ENCODE measurements at places on chromosomes 2 and 18.

DNA sequence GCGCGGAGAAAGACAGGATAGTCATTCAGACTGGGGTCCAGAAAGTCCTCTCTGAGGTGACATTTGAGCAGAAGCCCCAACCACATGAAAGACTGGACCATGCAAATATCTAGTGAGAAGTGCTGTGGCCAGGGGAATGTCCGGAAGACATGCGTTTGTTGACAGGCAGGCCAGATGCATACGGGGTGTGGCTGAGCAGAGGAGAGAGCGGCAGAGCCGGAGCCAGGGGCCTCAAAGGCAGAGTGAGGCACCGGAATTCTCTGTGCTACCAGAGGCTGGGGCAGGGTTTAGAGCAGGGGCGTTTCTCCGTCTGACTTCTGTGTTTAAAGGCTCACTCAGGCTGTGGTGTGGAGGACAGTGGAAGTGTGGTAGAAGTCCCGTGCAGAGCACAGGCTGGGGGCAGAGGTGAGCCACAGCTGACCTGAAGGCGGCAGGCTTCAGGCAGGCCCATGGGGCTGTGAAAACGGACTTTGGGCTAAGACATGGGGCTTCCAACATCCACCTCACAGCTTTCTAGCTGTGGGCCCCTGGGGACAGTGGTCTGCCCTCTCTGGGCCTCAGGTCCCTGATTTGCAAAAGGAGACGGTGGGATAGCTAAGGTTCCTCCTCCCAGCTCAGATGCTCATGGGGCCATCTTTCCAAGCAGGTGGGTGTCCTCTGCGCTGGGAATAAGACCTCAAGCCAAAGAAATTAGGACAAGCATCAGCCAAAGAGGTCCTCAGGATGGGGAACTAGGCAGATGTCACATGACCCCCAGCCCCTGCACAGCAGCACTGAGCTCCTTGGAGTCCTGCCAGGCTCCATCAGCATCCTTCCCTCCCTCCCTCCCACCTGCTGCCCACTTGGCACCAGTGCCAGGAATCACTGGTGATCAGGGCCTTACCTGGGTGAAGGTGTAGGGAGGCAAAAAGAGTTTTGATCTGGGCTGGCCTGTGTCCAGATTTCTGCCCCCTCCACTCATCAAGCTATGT is 11.2 kb downstream of the RUFY4 start:
- DNase-seq: no peak

DNA sequence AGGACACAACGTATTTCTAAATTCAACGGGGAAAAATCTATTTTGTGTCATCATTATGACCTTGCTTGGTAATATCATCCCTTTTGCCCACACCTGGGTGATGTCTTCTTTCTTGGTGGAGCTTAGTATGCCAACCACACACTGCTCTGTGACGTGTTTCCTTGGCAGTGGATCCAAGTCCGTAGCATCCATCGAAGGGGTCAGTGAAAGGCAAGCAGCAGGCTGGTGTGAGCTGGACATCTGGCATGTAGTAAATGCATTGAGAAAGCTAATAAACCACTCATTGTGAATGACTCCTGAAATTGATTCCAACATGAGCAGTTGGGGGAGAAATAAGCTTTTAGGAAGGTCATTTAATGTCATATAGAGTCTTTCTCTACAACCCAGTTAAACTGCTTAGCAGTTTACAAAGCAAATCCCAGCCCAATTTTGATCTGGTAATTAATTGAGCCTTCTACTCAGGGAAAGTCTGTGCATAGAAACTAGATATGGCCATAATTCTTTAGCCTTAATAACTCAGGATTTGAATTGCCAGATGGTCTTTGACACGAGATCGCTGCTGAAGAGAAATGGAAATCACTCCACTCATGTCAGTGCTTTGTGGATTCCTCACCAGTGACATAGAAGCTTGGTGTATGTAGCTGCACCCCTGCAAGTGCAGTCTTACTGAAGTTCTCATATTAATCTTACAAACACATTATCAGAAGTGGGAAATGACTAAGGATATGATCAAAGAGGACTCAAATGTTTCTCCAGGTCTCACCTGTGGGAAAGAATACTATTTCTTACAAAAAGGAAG is 494.8 kb downstream of the CMPK2 start:
- no peak for DNase-seq

GRCh38 chr2:175630280-175631244 is 371.5 kb downstream of the LNPK start:
- peak; percentile 93 for DNase-seq

DNA sequence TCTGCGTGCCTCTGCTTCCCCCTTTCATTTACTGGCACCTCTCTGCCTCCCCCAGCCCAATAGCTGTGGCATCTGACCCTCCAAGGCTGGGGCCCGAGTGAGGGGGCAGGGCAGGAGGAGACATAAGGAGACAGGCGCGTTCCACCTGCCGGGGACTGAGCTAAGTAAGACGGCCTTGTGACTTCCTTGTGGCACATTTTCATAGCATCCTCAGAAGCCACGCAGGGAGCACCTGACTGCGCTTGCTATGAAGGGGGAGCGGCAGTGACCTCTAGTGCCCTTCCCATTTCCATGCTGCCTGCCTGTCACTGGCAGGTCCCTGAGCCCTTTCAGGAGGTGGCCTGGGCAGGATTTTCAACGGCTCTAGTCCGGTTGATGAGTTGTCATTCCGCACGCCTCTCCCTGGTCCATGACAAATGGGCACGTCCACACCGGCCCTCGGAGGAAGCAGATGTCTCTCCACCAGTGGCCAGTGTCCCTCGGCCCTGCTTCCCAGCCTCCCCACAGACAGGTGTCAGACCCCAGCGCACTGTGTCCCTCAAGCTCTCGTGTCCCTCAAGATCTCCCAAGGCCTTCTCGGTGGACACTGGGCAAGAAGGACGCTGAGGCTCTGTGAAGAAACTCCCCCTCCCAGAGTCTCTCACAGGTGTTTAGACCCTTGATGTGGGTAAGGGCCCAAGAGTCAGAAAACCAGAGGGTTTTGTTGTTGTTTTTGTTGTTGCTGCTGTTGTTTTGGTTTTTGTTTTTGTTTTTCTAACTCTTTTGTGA is 42.7 kb downstream of the CYP26B1 start:
- no peak for DNase-seq

DNA sequence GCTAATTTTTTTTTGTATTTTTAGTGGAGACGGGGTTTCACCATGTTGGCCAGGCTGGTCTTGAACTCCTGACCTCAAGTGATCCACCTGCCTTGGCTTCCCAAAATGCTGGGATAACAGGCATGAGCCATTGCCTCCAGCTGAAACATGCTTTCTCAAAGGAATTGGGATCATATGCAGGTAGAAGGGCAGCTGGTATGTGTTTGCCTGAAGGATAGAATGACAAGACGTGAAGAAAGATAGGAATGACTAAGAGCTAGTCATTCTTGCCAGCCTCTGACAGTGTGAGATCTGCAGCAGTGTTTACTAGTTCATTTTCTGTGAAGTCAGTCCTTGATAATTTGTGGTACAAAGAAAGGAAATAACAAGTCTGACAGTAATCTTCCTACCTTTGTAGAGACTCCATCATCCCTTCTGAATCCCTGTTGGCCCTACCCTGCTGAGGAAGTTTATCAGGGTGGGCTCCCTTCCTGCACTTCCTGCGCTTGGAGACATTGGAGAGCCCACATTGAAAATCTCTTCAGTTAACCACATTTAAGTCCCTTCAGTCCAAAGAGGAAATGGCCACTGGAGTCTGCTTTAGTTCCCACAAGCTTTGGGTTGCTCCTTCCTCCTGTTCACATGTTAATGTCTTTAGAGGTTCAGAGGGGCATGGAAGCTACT is 14.7 kb downstream of the CFLAR start:
- no peak for DNase-seq

GRCh38 chr2:209008636-209009287 is 415.1 kb upstream of the MAP2 start:
- no peak for DNase-seq

DNA sequence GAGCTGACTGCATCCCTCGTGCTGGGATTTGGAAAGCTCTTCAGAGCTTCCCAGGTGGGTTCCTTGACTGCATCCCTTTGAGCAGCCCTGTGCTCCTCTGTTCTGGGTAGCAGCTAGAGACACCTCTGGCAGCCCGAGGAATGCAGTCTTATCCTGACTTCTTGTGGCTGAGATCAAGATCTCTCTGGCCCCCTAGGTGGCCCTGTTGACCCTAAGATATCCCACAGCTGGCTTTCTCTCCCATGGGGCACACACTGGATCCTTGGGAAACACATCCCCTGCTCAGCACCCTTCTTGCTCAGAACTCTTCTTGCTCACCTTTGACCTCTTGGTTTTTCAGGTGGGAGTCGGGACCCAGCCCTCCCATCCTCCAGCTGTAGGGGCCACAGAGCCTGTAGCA is 237.2 kb downstream of the TSN start:
- no peak for DNase-seq

DNA sequence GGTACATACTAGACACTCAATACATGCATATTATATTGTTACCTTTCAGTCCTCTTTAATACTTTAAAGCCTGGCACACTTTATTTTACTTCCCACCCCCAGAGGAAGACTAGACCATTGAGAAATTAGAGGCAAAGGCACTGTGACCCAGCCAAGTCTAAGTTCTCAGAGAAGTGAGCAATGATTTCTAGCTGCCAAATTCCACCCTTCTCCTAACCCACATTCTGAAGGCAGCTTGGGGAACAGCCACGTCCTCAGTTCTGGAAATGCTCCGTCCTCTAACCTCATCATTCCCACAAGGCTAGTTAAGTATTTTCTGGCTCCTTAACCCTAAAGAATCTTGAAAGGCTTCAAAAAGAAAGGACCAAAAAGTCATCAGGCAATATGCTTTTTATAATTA is 86.6 kb downstream of the COL5A2 start:
- no peak for DNase-seq

DNA sequence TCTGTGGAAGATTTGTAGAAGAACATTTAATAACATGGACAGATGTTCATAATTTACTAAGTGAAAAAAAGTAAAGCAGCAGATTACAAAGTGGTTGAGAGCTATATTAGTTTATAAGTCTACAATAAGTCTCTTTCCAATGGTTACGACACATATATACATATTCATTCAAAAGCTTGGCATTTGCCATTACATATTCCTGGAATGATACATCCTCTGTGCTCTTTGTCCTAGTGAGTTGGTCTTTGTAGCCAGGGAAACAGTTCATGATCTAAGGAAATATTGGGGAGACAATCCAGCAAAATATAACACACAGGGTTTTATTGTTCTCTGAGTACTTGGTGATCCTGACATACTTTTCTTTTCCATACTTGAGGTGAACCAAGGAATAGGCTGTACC is 32.5 kb upstream of the SOS1 start:
- DNase-seq: no peak

DNA sequence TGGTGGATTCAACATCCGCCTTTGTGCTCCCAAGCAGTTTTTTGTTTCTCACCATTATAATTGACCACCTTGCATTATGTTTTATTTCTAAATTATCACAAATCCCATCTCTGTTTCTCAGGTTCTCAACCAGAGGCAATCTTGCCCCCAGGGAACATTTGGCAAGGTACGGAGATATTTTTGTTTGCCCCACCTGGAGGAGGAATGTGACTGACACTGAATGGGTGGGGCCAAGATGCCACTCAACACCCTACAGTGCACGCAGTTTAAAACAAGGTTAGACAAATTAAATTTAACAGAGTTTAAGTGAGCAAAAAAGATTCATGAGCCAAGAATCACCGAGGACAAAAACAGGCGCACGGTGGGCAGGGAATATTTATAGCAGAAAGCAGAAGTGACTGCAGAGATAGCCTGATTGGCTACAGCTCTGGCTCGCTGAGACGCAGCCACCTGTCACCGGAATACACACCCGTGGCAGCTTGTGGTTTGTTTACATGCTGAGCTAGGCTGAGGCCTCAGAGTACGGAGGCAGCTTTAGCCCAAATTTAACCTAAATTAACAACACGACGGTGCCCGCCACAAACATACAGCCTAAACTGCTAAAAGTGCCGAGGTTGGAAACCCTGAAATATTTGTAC is 150.0 kb upstream of the ALKAL2 start:
- DNase-seq: peak; percentile 10

DNA sequence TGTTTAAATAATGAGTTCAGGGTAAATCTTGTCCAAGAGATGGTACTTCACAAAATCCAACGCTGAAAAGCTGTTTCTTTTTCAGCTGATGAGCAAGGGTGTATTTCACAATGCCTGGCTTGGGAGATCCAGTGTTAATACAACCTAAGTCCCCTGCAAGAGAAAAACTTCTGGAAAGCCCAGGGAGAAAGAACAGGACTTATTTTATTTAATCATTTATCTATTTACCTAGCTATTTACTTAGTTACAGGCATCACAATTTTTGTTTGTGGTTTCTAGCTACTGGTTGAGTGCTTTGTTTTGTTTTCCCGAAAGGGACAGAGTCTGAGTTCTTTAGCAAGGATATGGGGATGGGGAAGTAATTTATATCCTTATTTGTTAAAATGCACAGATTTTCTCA is 598.2 kb upstream of the SYT4 start:
- no peak for DNase-seq

GRCh38 chr2:86039963-86040655 is 65.6 kb downstream of the POLR1A start:
- DNase-seq: no peak

DNA sequence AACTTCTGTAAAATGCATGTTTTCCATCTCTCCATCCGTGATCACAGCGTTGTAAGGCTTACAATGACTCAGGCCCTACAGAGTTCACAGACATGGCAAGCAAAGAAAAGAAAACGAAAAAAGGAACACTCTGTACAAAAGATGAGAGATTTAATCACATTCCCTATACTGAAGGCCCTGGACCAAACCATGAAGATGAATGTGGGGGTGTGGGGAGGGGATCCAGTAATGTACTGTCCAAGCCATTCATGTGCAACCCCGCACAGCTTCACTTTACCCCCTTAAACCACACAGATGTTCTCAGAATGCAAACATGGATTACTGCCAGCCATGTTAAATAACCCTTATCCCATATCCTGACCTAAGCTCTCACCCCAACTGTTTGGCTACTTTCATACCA is 391.1 kb downstream of the NCKAP5 start:
- DNase-seq: no peak

GRCh38 chr2:197359859-197360258 is 49.3 kb upstream of the ANKRD44 start:
- DNase-seq: no peak

- DNase-seq: no peak
Measured at GRCh38 chr18:13316063-13316462, 97.5 kb downstream of the LDLRAD4 start.

- DNase-seq: no peak
Measured at GRCh38 chr18:56825321-56825720, 174.2 kb downstream of the WDR7 start.

DNA sequence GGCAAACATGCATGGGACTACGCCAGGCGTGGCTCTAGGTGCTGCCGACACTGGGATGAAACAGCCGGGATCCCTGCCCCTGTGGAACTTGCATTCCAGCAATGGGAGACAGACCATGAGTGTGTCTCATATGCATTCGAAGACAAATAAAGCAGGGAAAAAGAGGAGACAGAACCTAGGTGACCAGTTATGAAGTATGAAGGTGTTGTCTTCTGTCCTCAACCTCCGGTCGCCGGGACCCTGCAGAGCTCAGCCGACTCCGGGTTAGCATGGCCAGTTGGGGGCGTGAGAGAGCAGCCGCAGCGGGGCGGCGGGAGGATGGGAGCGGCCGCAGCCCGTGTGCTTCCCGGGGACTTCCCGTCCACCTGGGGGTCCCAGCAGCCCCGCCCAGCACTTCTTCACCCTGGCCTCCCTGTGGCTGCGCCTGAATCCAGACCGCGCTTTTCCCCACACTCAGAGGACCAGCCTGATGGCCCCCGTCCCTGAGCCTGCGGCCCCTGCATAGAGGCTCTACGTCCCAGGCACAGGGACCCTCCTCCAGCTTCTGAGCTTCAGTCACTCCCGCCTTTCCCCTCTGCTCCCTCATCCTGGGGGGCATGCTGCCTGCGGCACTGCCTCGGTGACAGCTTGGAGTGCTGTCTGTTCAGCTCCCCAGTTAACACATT is 11.4 kb downstream of the ID2 start:
- DNase-seq: no peak
